ENCODE measurements at places on chromosomes 11 and 22.

- no peak for DNase-seq
Measured at GRCh38 chr11:56642339-56642738, at the start of gene OR5AP2. TSS of gene OR5AP2 (minus strand) at chr11:56642439. CDS start at chr11:56642439, 0 bp downstream.

DNA sequence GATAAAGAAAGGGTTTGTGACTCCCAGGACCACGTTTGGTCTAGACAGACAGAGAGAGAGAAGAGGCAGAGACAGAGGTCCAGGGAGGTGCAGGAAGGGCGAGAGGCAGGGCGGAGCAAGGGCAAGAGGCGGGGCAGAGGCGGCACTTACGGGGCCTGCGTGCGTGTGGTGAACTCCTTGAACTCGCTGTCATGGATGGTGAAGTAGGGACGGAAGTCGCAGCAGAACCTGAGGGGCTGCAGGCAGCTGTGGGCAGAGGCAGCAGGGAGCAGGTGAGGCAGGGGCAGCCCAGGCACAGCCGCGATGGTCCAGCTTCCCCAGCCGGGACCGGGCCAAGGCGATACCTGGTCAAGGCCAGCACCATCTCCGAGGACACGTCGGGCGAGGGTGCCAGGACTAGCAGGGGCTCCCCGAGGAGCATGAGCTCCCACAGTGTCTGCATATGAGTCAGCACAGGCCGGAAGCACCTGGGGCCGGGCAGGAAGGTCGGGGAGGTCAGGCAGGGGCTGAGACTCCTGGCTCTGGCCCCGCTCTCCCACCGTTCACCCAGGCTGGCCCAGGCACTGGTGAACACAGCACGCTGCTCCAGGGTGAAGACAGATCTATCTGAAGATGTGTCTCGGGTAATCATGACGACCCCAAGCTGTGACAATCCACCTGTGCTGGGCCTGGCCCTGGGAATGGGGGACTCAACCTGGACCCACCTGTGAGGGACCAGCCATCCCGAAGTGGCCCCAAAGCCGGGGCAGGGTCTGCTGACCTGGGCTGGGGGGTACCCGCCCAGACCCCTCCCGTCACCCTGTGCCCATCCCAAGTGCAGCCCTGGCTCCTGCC, 7.2 kb upstream of the PLXNB2 start:
- DNase-seq: no peak

DNA sequence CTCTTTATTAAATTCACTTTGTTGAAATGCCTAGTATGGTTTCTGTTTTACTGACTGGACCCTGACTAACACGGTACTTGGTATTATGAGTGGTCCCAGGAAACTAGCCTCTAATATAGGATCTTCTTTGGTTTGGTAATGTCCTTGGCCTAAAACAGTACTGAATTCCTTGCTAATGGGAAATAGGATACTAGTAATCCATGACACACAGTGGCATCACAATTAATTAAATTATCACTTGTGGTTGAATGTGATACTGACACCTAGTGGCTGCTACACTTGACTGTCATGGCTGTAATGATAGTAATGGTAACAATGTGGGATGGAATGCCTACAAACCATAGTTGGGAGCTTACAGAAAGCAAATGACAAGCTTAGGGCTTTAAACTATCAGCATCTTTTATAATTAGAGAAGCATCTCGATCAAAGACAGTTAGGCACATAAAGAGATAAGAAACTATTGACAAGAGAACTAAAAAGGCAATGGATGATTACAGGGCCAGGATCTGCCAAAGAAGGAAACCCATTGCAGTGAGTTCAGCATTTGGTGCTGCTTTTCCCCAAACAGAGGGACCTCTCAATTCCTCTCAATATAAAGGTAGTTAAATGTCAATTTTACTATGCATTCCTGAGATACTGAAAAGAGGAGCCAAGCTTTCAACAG, 8.6 kb downstream of the DNHD1 start:
- DNase-seq: peak; percentile 70

DNA sequence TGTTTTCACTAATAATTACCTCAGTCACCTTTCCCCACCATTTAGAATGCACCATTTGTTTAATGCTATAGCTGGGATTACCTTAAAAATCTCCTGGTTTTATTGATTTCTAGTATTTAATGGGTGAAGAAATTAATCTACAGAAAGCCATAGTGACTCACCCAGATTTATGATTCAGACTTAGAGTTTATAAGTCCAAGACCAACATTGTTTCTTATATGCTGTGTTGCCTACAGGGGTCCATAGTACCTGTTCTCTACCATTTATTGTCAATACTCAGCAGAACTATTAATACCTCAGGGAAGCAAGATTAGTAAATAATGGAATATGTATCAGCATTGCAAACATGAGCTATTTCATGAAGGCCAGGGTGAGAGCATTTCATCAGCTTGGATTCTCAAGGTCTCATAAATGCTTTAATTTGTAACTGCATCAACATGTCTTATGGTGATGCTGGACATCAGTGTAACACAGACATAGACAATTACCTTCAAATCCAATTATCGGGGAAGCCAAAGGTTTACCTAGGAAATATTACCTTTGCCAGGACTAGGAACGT, 8.0 kb upstream of the MS4A7 start:
- no peak for DNase-seq

GRCh38 chr22:35306350-35306967, 6.8 kb downstream of the TOM1 start:
- DNase-seq: no peak

DNA sequence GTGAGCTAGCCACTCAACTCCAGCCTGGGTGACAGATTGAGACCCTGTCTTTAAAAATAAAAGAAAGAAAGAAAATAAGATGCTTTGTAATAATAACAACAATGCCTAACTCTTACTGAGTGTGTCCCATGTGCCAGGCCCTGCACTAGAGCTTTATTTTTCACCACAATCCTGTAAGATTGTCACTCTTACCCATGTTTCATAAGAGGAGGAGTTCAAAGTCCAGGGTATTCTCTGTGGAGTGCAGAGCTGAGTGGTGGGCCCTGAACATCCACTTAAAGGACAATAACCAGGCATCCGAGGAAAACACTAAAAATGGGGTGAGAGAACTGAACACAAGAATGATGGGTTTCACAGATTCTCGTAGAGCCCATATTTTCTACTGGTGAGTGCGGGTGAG, 925 bp upstream of the C11orf52 start:
- DNase-seq: no peak

GRCh38 chr11:46948378-46949131, 12.0 kb downstream of the CSTPP1 start:
- DNase-seq: peak; percentile 77

Data from amniotic epithelial cell (primary cell).